ENCODE measurements at places on chromosomes 2 and 18.

DNA sequence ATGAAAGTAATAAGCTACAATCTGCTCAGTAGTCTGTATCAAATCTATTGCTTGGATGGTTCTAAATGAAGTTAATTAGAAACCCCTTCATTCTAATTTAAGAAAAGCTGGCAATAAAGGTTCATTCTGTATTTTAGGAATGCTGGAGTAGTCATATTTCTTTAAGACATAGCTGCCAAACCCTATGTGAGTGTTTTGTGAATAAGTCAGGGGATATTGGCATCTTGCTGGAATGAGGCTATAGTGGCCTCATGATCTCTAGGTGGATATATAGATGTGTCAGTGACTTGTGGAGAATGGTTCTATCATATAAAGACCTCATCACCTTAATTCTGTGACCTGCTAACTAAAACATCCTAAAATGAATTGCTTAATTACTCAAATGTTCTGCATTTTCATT, 196.3 kb downstream of the PDE1A start:
- DNase-seq, result peak; percentile 37

DNA sequence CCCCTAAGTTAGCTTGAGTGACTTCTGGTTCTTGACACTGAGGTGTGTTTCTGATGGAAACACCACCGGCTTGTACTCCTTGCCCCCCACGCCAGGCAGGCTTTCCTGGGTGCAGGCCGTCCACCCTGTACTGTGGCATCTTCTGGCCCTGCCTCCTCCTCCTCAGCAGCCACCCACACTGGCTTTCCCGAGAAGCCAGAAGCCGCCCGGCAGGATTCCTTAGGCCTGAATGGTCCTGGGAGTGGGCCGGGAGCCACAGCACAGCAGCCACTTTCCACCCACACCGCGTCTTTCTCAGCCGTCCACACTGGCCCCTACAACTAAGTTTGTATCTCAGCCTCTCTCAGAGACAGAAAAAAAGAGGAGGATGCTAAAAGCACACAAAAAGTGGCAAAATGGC, 2.1 kb upstream of the HSBP1L1 start:
- DNase-seq, result no peak

DNA sequence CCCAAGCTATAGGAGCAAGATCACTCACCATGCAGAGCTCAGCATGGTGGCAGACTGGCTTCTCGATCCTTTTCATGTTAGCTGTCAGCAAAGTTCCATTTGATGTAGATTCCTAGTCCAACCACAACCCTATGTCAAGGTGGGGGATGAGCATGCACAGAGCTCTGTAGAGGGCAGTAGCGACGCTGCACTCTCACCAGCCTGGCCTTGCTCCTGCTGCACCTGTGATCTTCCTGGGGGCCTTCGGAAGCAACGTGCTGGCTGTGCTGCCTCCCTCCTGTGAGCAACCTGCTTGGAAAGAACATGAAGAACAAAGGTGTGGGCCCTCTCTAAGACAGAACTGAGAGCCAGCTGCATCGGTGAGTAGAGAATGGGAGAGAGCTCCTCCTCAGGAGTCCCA, 479.4 kb upstream of the MYT1L start:
- DNase-seq, result no peak

DNA sequence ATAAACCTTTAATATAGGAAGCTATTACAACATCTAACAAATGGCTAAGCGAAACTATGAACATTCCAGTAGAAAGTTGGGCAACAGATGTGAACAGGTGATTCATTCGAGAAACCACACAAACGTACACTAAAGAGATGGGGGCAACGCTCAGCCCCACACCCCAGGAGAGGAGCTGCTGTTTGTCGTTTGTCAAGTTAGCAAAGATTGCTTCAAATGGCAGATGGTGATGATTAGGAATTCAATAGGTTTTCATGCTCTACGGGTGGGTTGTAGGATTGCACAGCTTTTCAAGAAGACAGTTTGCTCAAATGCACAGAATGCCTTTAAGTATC, 154.7 kb upstream of the HDAC4 start:
- DNase-seq, result no peak

GRCh38 chr2:191303140-191304005, 58.2 kb downstream of the MYO1B start:
- no peak for DNase-seq

DNA sequence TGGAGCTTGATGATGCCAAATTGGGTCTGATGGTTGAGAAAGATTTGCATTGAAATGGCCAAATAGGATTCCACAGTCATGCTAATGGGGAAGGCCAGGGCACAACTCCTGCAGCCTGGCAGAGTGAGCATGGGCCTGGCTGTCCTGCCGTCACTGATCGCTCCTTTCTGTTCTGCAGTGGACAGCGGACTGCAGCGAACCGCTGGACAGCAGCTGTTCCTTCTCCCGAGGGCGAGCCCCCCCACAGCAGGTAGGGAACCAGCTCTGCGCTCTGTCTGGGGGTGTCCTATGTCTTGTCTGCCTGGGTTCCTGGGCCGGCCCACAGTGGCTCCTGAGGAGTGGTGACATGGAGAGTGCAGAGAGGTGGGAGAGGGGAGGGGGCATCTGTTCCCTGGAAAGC, 97.6 kb downstream of the CTIF start:
- no peak for DNase-seq

DNA sequence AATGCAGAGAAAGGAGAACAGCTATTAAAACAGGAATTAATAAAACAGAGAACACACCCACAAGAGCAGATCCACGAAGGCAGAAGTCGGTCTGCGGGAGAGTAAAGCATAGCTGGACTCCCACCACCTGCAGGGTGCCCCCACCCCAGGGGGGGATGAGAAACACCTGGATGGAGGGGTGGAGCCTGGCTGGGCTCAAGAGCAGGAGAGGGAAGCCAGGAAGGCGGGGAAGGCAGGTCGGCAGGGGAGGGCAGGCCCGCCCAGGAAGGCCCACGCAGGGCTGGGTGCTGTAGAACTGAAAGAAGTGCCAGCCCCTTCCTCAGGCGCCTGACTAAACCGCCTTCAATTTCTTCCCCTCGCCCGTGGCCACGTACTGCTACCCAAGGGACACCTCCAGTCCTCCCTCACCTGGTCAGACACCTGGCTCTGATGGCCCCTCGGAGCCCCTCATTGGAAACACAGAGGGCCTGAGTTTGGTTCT, 175.4 kb downstream of the HDAC4 start:
- no peak for DNase-seq

GRCh38 chr2:81196383-81196851, 891.9 kb upstream of the LRRTM1 start:
- no peak for DNase-seq

- DNase-seq, result no peak
Measured at GRCh38 chr2:158722266-158723105, 72.6 kb upstream of the DAPL1 start.

DNA sequence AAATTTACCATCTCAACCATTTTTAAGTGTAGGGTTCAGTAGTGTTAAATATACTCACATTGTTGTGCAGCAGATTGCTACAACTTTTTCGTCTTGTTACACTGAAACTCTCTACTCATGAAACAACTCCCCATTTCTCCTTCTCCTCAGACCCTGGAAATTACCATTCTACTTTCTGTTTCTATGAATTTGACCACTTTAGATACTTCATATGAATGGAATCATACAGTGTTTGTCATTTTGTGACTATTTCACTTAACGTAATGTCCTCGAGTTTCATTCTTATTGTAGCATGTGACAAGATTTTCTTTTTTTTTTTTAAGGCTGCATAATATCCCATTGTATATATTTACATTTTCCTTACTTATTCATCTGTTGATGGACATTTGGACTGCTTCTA, 203.8 kb downstream of the PLCL1 start:
- DNase-seq, result no peak

GRCh38 chr2:168723275-168723899, 79.0 kb upstream of the NOSTRIN start:
- DNase-seq, result no peak

DNA sequence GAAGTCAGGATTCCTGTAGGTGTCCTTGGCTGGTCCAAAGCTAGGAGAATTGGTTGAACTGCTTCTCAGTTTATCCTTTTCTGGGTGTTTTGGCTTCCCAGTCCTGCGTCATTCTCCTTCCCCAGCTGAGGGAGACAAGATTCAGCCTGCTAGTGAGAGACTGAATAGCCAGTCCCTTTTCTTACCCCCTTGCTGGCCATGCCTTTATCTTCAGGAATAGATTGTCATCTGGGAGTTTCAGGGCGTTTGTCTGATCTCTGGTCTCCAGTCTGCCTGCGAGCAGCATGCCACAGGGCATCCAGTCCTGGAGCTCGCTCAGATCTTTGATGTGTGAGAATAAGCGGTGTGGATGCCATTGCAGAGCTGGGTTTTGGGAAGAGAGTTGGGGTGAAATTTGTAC, 5.8 kb downstream of the MYO1B start:
- DNase-seq, result no peak

GRCh38 chr2:194452504-194452903, 1204.5 kb upstream of the SLC39A10 start:
- DNase-seq, result no peak

- no peak for DNase-seq
Measured at GRCh38 chr2:207221731-207222130, 56.0 kb upstream of the KLF7 start.

DNA sequence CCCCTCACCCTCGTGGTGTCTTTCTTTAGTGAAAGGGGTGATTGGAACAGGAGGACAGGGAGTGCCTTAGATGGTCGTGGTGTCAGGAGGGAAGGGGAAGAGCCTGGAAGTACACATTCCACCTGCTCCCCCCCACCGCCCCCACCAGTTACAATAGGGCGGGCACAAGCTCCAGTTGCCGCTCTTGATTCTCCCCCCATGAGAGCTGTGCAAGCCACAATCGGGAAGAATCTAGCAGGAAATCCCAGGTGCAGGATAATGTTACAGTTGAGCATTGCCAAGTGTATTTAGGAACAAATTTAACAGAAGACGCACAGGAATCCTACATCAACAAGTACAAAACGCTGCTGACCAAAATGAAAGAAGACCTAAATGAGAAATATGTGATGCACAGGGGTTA, 73.6 kb downstream of the ASAP2 start:
- no peak for DNase-seq

DNA sequence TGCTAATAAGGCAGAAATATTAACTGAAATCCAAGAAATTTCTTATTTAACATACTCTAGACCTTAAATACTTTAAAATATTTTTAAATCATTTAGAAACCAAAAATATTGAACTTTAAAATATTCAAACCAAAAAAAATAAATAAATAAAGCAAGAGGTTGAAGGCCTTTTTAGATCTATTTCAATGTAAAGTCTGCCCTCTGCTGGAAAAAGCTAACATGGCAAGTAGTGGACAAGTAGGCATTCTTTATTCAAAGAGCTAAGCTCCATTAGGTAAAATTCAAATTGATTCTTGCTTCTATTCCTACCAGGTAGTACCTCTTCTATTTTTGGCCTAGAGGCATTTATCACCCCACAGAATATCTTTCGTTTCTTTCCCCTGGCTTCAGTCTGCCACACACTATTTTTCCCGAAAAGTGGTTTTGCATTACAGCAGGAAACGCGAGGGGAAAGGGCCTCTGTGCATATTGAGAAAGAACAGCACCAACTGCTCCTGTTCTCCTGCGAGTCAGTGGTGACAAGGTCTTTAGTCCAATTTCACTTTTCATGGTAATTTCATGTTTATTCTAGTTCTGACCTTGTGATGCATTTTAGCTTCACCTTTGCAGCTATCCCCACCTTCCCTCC, 20.4 kb downstream of the IFIH1 start:
- DNase-seq, result peak; percentile 78
